ENCODE measurements at places on chromosomes 4 and X.
A peak's percentile ranks its signal among the peaks of the same experiment; 100 is the strongest.

- DNase-seq = no peak
Measured at GRCh38 chr4:40559585-40560465, 69.8 kb downstream of the RBM47 start.

GRCh38 chrX:54291758-54292157 lies 66.1 kb downstream of the WNK3 start:
- DNase-seq = no peak

GRCh38 chr4:189826657-189827056 lies 114.0 kb upstream of the FRG1 start:
- DNase-seq = no peak

- DNase-seq = no peak
Measured at GRCh38 chr4:52665592-52665991, 6.5 kb upstream of the USP46 start.

DNA sequence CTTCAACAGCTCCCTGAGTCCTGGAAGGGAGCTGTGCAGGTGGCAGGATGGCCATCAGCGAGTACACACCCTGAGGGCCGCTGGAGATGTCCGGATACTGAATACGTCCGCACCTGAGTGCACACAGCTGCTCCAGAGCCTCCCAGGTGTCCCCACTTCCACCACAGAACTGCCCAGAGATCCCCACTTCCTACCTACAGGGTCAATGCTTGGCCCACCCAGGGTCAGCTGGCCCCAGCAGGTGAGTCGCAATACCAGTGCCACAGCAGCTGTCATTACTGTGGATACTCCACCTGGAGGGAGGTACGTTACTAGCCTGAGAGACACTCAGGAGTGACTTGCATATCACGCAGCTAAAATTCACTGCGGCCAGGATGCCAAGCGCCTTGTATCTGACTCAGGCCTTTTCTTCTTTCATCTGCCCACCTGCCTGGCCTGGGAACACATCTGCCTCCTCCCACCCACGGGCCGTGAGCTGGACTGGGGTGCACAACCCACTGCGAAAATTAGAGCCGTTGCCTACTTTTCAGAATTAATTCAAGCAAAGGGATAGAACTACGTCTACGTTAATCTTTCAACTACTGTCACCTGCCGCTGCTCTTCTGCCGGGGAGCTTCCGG lies 9.4 kb downstream of the C4orf50 start:
- no peak for DNase-seq

GRCh38 chrX:3697701-3698279 lies 15.7 kb downstream of the PRKX start:
- DNase-seq = no peak

GRCh38 chr4:56160636-56161035 lies 211.9 kb downstream of the CEP135 start:
- no peak for DNase-seq

- no peak for DNase-seq
Measured at GRCh38 chr4:96766359-96766758, 926.5 kb downstream of the PDHA2 start.

GRCh38 chr4:113311047-113311446 lies 261.6 kb downstream of the ANK2 start:
- DNase-seq = no peak

DNA sequence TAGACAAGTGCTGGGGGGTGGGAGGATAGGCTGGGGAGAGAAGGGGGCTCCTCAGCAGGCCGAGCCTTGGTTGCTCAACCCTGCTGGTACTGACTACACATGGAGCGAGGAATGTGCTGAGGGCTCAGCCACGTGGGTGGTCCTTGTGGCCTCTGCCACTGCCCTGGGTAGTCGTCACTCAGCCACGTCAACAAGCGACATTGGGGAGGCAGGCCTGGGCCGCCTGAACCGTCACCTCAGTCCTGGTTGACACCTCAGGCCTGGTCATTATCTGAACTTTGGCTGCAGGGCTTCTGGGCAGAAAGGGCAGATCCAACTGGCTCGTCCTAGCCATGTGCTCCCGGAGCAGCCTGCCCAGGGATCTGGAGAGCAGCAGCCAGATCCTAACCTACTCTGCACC lies 62.7 kb upstream of the GDPD2 start:
- no peak for DNase-seq

DNA sequence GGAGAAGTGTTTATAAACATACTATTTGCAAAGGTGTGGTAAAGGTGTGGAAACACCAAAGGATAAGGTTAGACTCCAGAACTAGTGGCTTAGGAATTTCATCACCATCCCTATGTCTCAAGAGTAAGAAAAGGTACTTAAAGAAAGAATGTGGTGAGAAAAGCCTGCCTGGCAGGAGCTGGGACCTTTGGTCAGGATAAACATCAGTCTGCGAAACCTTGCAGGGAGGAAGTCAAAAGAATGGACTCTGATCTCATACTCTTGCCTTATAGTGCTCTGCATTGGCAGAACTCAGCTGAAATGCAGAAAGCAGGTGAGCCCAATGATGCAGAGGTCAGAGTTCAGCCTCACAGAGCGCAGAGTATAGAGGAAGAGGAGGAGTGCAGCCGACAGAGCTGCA lies 97.2 kb upstream of the NR3C2 start:
- DNase-seq = no peak

DNA sequence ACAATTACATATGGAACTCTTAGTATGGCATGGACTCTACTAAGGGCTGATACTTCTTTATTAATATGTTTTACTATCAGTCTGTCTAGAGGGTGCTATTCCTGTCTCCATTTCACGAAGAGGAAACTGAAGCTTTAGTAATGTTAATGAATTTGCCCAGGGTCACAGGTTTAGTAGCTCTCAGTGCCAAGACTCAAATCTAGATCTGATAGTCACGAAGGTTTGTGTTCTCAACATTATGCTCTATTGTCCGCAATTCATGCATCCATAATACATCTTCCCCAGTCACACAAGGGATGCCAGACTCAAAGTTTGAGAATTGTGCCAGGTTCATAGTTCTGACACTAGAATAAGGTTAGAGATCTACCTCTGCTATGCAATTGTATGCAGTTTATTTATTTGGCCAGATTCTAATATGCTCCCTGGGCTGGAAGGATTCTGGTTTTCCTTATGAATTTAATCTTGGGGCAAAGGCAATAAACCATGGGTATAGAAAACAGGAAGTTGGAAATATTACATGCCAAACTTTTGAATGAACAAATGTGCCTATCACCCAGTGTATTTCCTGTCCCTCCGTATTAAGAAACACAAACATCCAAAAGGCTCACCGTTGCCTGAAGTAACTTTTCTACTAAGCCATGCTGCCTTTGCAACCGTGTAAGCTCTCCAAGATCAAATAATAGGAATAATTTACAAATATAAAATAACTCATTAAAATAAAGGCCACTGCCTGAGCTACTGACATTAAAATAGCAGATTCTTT lies 478.5 kb downstream of the INPP4B start:
- no peak for DNase-seq

- no peak for DNase-seq
Measured at GRCh38 chr4:104531390-104531789, 36.7 kb upstream of the CXXC4 start.

- no peak for DNase-seq
Measured at GRCh38 chr4:142697320-142697719, 148.8 kb downstream of the INPP4B start.

GRCh38 chrX:134258202-134258601 lies 21.2 kb downstream of the CCDC160 start:
- DNase-seq = no peak

DNA sequence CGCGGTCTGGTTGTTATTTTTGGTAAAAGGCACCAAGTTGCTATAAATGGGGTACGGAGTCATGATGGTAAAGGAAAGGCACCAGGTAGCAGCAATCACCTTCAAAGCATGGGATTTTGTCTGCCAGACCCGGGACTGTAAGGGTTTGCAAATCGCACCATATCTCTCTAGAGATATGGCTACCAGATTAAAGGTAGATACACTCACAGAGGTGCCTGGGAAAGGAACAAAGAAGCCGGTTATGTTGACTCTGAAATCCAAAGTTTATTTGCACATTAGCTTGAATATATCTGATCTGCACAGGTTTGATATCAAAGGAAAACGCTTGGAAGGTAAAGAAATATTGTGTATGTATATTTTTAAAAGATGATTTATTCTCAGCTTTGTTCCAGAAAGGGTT lies 4.6 kb downstream of the CCKAR start:
- no peak for DNase-seq

DNA sequence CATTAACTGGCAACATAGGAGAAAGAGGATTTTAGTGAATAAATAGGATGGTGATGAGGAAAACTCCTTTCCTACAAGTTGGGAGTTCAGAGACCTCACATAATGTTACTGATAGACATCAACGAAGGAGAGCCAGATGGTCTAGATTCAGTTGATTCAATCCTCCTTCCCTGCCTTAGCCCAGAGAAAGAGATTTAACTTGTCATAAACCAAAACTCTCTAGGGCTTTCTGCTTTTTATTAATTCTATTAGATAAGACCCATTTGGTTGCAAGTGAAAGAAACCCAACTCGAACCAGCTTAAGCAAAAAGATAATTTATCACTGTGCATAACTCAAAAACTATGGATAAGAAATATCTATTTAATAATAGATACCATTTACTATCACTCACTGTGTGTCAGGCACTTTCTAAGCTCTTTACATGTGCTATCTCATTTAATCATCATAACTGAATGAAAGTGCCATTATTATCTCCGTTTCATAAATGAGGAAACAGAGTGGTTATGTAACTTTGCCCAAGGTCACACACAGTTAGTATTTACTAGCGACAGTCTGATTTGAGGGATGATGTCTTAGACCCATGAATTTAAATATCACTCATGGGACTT lies 4.3 kb upstream of the UNC5C start:
- DNase-seq = no peak

- no peak for DNase-seq
Measured at GRCh38 chr4:141155586-141155985, 22.3 kb upstream of the RNF150 start.

GRCh38 chr4:6663596-6664393 lies 23.3 kb downstream of the MRFAP1 start:
- no peak for DNase-seq

DNA sequence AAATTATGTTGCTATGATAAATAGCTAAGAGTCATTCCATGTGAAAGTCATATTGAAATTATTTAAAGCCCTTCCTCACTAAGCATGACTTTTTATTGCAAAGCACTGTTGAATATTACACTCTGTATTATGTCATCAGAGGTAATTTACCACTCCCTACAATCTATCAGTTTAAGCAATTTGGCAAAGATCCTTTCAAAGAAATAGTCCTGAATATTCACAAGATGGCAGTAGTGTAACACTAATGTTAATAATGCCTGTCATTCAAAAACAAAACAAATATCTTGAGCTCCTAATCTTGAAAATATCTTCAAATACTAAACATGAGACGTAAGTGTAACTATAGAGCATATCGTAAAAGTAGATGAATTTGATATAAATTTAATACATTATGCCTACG lies 208.6 kb upstream of the TECRL start:
- DNase-seq = no peak

DNA sequence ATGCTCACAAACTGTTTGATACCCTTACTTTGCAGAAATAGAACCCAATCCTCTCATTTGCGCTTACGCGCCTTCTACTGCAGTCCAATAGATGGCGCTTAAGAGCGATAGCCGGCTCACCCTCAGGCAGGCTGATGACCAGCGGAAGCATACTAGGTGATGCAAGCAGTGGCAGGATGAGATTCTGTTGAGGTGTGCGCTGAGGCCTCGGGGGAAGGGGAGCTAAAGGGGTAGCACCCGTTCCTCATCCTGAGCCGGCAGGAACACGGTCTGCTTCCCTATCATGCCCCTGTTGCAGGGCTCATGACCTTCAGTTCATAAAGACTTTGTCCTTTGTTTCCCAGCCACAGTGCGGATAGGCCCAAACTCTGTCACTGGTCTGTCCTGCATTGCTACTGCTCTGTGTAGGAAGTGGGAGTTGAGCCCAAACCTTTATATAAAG lies 628.9 kb downstream of the TLL1 start:
- DNase-seq = peak; percentile 2

DNA sequence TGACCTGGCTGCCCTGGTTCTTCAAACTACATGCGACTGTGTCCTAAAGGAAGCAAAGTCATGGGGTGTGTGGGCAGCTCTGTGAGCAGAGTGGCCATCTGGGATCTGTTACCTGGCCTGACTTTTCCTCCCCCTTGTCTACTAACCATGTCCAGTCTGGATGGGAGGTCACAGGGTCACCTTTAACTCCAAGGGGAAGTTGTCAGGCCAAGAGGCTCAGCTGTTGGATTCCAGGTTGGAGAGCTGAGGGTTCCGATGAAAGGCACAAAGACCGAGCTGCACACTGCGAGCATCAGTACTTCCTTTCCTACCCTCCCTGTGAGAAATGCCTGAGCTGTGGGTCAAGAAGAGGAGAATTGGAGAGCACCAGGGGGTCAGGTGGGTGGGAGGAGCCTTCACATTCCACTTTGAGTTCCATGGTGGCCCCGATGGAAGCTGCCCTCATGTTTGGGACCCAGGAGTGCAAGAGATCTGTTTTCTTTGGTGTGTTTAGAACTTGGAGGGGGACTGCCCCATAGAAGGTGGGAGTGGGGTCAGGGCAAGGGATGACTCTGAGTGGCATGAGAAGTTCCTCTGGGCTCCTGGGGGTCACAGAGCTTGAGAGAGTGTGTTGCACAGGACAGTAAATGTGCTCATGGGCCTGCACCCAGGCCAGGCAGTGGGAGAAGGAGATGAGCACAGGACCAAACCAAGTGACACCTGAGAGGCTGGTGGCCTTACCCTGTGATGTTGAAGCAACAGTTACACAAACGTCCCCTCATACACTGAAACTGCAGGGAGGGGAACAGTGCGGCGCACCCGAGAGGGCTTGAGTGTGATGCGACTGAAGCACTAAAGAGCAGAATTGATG lies 36.2 kb downstream of the RGS12 start:
- no peak for DNase-seq

GRCh38 chrX:102067966-102068723 lies 57.3 kb upstream of the TCEAL2 start:
- DNase-seq = peak; percentile 60

DNA sequence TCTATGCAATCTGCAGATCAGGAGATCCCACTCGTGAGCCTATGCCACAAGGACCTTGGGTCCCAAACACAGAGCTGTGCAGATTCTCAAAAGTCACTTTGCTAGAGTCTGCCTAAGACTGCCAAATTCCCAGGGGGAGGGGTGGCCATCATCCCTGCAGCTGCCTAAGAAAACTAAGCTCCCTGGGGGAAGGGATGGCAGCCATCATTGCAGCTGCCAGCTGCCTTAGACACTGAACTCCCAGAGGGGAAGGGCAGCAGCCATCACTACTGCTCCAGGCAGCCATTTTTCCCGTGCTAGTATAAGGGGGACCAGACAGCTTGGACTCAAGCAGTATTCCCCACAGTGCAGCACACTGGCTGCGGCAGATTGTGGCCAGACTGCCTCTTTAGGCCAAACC lies 156.9 kb downstream of the NKX6-1 start:
- DNase-seq = no peak

GRCh38 chr4:17647927-17648326 lies 33.5 kb downstream of the MED28 start:
- no peak for DNase-seq

DNA sequence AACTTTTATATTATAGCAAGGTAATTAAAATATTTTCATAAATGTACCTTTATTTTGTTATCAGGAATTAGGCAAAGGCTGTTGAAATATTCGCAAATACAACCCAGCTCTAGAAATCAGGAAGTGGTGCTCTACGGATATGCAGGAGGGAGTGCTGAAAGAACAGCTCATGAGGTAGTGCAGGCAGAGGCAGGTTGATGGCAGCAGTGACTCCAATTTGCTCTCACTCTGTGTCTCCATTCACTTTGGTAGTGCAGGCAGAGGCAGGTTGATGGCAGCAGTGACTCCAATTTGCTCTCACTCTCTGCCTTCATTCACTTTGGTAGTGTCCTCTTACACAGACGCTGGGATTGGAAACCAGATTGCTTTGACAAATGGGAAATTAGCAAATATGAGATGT lies 277.9 kb downstream of the TRIML1 start:
- DNase-seq = peak; percentile 29
